ENCODE measurements at places on chromosomes 7 and 10. TPM values are rescaled to one million over a fixed set of nuclear protein-coding genes. Genes with fewer than 3 reads are reported as not detected.

FAM24B gene
- total RNA-seq, result 11.7 TPM

SKIDA1 gene
- total RNA-seq, result 1.7 TPM

DNA sequence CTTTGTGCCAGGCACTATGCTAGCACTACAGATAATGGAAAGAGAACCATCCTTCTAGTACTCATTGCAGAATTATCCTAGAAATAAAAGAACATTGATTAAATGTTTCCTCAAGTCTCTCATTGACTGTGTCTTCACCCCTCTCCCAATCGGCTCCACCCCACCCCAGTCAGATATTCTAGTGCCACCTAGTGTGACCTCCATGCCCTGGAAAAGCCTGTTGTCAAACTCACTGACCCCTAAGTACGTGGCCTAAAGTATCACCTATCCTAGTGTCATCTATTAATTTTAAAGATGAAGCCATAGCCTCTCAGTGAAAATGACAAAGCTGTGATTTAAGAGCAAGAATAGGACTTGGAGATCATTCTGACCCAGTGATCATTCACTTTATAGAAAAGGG is 26.3 kb downstream of the LGI1 start:
- no peak for DNase-seq

DNA sequence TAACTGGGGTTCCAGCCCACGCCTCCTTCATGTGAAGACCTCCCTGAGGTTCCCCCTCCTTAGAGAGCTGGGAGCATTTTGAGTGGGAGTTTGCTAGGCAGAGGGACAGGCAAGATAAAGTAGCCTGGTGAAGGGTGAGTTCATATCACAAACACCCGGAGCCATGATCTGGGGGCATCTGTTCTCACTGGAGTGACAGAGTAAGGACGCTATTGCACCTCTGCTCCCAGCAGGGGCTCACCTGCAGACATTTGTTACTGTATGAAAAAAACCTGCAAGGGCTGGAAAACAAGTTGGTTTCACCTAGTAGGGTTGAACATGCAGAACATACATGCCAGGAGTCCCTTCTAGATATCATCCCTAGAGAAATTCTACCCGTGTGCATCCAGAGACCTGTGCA is 88.4 kb downstream of the CARD11 start:
- no peak for DNase-seq

DNA sequence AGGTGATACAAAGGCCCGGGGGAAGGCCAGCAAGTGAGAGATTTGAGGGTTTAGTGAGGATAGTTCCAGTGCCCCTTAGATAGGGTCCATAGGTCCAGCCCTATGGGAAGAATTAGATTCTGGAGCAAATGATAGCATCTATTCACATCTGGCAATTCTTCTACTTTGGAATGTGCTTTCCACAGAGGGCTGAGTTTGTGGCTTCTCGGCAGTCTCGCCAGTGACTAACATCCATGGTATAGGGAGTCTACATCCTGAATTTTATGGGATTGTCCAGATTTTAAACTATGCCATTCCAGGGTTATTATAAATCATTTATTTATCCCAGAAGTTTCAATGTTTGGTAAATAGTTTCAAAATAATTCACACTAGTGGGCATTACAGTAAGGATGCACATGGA is 207.3 kb upstream of the ADO start:
- DNase-seq, result no peak

HILPDA gene
- total RNA-seq, result 7.7 TPM

GRCh38 chr7:82527851-82528250 is 84.3 kb upstream of the CACNA2D1 start:
- DNase-seq, result no peak

All from SJSA1 (cell line).